IPS DF 6.9 (cell line): ENCODE measurements at places on chromosomes 1 and 21.

- DNase-seq = no peak
Observed at GRCh38 chr1:234535218-234535617, 56.2 kb upstream of the TARBP1 start.

- DNase-seq = peak; percentile 78
Observed at GRCh38 chr1:154870115-154870571, at the start of gene KCNN3. Gene KCNN3, minus strand, starts transcription at chr1:154870281. Its CDS starts 317 bp downstream, at chr1:154869964.

DNA sequence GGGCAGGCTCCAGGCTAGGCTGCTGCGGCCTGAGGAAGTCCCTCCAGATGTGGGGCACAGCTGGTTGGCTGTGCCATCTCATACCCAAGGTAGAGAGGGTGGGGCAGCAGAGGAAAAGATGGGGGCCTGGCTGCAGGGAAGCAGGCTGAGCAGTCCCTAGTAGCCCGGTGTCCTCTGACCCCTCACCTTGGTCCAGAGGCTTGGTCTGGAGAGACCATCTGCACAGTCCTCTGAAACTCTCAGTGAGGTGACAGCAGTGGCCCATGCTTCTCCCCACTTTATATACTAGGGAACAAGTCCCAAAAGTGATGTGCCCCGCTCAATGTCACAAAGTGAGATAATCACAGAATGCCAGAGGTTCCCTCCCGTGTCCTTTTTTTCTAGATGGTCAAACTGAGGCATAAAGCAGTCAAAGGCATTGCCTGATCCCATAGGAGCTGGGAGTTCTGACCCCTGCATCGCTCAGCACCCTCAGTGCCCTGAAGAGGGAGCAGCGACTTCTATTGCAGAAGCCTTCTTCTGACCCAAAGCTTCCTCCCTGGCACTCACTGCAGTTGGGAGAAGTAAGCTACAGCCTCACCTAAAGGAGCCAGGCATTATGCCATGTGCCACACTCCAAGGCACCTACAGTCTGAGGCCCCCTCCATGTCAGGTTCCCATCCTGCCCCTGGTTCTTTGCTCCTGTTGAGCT lies 45.5 kb downstream of the TRABD2B start:
- no peak for DNase-seq

DNA sequence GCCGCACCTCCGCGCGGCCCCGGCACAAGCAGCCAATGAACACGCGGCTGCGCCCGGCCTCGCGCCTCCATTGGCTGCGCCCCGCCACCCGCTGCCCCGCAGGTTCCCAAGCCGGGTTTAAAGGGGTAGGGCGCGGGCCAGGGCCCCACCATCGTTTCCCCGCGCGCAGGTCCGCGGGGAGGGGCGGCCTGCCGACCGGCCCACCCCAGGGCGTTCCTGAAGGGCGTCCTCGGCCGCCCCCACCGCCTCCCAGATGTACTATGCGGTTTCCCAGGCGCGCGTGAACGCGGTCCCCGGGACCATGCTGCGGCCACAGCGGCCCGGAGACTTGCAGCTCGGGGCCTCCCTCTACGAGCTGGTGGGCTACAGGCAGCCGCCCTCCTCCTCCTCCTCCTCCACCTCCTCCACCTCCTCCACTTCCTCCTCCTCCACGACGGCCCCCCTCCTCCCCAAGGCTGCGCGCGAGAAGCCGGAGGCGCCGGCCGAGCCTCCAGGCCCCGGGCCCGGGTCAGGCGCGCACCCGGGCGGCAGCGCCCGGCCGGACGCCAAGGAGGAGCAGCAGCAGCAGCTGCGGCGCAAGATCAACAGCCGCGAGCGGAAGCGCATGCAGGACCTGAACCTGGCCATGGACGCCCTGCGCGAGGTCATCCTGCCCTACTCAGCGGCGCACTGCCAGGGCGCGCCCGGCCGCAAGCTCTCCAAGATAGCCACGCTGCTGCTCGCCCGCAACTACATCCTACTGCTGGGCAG lies at the start of gene OLIG1:
Gene OLIG1 (plus strand): TSS at position 148 of the 750 bp plus-strand sequence. CDS start 106 bp downstream, at position 254.
- no peak for DNase-seq

DNA sequence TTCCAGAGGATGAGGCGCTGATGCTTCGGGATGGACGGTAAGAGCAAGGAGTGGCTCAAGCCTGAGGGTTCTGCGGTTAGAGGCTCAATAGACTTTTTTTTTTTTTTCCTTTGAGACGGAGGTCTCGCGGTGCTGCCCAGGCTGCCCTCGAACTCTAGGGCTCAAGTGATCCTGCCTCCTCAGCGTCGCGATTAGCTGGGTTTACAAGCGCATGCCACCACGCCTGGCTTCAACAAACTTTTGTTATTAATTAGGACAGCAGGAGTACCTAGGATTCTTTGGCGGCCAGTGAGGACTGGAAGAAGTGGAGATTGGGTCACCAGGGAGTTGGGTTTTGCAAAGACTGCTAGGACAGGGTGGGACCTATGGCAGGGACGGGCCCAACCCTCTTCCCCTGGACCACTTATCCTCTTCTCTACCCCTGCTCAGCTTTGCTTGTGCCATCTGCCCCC lies 587 bp downstream of the SCNM1 start:
- DNase-seq = no peak

DNA sequence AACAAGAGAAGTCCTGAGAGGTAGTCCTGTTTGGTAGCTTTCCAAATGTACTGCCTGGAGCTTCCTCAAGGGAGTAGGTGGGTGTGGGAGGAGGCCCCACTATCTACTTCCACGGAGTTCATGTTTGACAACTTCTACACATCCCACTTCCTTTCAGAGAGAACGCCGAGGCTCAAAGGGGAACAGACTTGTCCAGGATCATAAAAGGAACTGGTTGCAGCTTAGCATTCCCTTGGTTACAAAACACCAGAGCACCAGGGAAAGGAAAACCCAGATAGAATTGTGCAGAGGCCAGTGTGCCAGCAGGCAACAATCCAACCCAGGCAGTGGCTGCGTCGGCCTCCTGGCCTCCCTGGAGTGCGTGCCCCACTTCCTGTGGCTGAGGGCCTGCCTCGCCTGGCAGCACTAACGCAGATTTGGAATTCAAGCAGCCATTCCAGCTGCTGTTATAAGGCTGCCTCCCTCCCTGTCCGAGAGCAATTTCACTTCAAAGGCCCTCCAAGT lies 4.2 kb upstream of the RAP1GAP start:
- no peak for DNase-seq

DNA sequence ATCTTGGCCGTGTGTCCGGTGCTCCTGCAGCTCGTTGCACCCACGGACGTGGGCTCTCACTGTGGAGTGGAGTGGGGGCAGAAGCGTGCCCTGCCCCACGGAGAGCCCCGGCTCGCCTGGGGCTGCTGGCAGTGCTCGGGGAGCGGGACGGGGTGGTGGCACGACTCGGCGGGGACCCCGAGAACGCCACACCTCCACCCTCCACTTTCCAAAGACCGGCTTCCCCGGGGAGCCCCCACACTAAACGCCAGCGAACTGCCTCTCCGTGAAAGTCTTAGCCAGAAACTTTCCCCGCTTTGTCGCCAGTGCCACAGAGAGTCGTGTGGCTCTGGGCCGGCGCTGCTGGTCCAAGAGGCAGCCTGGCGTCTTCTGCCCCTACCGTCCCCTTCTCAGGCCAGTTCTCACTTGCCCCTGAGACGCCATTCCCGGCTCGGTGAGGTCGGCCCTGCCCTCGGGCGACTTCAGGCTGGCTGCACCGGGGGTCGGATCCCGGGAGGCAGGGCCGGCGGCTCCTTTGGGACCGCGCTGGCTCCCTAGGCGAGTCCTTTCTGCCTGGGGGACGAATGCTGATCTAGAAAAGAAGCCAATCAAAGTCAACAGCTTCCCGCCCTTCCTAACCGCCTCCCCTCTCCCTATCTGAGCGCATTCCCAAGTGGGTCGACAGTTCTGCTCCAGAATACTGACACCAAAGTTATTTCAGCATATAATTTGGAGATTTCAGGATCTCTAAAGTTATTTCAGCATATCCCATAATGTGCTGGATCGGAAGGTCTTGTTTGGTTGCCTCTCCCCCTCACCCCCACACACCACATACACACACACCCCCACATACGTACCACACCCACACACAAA lies 2.6 kb upstream of the SAMD13 start:
- DNase-seq = no peak

GRCh38 chr21:38177919-38178652 lies 78.7 kb upstream of the KCNJ15 start:
- no peak for DNase-seq

GRCh38 chr1:225926551-225927113 lies 2.6 kb upstream of the PYCR2 start:
- no peak for DNase-seq

GRCh38 chr1:180633057-180634056 lies 1.5 kb downstream of the XPR1 start:
- DNase-seq = no peak

DNA sequence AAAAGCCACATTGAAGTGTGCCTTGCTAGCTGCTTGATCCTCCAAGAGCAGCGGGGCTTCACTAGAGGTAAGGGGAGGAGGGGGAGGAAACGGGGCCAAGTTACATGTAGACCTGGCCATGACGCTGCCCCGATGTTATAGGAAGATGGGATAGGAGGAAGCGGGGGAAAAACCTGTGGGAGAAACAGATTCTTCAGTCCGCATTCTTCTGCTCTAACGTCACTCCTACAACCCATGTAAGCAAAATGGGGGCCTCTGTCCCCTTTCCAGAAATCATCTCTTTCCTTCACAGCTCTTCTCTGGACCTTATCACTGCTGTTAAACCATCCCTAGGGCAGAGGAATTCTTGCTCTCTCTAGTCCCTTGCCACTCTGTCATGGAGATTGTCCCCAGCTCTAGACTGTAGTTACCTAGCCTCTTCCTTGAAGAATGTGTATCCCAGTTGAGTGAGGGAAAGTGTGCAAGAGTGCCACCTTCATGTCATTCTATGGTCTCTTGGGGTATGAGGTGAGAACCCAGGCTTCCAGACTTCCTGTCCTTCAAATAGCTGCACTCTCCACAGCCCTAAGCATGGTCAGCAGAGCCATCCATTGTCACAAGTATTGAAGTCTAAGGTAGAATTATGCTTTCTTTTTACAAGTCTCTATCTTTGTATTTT lies 11.4 kb downstream of the PLEKHO1 start:
- DNase-seq = no peak

DNA sequence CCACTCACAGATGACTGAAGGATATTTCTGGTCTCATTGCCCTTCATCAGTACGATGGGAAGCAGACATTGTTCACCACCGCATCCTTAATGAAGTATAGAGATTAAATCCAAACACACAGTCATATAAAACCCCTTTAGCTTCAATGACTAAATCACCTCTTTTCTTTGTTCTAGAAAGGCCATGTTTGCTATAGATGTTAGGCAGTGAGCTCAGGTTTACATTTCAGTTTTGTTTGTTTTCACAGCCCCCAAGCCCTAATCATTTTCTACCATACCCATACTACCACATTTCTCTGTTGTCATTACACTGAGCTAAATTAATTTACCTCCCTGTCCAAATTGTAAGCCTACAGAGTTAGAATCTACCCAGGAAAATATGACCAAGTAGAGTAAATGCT lies 385.1 kb downstream of the NTNG1 start:
- DNase-seq = no peak

GRCh38 chr21:35796844-35797243 lies 263.5 kb downstream of the SETD4 start:
- no peak for DNase-seq

DNA sequence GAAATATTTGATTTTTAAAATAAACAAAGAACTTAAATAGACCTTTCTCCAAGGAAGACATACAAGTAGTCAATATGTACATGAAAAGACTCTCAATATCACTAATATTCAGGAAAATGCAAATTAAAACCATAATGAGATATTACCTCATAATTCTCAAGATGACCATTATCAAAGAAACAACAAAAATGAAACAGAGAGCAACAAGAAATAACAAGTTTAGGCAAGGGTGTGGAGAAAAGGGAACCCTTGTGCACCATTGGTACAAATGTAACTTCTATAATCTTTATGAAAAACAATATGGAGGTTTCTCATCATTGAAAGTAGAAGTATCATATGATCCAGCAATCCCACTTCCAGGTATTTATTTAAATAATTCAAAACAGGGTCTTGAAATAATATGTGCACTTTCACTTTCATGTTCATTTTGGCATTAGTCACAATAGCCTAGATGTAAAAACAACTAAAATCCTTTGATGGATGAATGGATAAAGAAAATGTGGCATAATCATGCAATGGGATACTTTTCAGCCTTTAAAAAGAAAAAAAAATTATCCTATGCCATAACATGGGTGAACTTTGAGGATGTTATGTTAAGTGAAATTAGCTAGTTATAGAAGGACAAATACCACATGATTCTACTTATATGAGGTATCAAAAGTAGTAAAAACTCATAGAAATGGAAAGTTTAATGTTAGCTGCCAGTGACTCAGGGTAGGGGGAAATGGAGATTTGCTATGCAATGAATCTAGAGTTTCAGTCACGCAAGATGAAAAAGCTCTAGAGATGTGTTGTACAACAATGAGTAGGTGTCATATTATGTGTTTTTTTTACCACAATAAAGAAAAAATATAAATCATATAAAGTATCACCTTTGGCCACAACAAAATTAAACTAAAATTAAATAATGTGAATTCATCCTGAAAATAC lies 114.5 kb upstream of the LYPLAL1 start:
- no peak for DNase-seq

- DNase-seq = no peak
Observed at GRCh38 chr1:48777219-48777895, 666 bp upstream of the BEND5 start.

DNA sequence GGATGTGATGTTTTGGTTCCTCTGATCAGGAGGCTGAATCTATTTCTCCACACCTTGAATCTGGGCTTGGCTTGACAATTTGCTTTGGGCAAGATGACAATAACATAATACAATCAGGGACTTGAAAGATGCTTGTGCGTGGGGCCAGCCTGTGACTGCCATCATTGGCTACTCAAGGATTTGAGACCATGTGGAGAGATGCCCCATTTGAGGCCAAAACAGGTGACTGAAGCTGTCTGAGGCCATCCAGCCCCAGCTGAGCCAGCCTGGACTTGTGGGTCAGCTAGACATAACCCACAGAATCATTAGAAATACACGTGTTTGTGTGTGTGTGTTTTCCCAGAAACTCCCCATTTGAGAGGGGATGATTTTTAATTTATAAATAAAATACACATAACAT lies 421.5 kb downstream of the PTPRU start:
- no peak for DNase-seq

- DNase-seq = no peak
Observed at GRCh38 chr1:219109424-219110018, 64.2 kb upstream of the LYPLAL1 start.

DNA sequence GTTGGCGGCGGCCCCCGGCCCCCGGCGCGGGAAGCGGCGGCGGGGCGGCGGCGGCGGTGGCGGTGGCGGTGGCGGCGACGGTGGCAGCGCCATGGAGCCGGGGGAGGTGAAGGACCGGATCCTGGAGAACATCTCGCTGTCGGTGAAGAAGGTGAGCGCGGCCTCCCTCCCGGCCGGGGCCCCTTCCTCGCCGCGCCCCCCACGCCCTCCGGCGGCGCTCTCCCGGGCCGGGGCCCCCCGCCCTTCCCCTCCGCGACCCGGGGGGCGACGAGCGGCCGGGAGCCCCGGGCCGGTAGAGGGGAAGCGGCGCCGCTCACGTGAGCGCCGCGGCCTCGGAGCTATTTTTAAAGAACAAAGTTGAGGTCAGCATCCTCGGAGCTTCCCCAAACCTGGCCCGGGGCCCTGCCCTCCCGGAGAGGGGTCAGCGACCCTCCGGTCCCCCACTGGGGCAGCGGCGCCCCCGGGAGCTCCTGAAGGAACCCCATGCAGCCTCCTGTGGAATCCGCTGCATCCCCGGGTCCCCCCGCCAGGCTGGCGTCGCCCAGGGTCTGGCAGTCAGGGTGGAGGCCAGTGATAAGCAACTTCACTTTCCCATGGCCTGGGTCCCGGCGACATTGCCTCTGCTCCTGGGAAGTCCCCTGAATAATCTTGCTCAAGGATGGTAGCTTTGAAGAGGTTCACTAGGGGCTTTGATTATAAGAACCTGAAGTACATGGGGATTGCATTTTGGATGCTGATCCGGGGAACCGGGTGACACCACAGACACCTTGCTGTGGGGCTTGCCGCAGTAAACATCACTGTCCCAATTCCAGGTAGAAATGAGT lies 560 bp downstream of the PLEKHM2 start:
- DNase-seq = no peak
